ENCODE measurements at places on chromosomes 11 and 22.

DNA sequence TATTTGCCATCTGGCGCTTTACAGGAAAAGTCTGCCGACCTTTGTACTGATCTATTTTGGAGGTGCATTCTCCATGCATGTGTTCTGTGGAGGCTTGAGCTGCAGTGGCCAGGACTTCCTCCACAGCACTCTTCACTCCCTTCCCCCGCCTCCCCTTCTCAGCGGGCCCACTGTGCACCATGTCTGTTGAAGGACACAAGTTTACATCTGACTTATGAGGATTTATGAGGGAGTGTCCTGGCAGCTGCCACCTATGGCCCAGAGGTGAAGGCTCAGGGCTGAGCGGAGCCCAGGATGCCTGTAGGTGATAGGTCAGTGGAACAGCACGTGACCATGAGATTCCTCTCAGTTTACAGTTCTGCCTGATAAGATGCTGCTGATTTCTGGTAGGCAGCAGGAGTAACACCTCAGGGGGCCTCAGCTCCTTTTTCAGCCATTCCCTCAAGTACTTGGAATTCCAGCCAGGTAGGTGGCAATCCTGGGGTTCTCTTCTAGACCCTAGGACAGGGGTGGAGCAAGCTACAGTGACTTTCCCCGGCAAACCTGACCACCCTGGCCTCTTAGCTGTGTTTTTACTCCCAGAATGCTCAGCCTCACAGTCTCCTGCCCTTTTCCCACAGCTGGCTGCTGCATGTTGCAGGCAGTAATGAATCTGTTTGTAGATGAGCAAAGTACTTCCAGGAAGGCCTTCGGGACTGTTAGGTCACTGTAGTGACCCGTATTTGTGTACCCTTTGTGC lies 59.9 kb downstream of the PPFIBP2 start:
- DNase-seq = no peak

DNA sequence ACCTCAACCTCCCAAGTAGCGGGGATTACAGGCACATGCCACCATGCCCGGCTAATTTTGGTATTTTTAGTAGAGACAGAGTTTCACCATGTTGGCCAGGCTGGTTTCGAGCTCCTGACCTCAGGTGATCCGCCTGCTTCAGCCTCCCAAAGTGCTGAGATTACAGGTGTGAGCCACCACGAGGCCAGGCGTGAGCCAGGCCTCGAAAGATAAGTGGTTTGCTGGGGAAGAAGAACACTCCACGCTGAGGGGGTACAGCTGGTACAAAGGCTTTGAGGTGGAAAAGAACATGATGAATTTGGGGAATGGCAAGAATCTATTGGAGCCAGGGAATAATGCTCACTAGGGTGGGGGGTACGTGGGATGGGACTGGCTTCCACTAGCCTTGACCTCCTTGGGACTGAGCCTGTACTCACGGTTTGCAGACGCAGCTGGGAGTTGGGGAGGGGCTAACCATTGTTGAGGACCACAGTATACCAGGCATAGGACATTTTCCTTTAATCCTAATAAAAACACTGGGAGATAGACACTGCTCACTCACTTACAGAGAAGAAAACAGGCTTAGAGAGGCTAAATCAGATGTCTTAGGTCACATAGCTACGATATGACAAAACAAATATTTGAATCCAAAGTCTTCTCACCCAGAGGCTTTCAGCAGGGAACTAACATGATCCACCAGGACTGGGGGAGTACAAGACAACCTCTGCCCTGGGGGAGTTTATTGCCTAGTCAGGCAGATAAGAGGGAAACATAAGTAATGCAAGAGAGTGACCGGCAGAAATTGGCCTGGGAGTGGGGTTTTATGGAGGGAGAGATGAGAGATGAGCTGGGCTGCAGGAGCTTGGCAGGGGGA lies 4.9 kb downstream of the SLCO2B1 start:
- DNase-seq = no peak

DNA sequence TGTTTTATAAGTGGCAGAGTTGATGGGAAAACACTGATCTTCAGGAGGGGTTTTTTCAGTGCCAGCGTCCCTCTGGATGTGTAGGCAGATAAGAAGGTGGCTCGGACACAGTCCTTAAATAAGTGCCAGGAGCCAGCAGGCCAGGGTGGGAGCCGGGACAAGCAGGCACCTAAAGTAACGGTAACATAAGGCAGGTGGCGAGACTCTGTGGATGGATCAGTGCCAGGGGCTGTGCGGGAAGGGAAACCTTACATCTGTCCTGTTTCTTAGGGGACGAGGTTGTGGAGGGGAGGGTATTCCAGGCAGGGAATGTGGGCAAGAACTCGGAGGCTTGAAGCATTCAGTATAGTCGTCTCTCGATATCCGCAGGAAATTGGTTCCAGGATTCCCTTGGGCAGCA lies 15.9 kb downstream of the BCR start:
- DNase-seq = no peak

- no peak for DNase-seq
These were observed 560.1 kb upstream of the FAT3 start for GRCh38 chr11:91664521-91664920.

DNA sequence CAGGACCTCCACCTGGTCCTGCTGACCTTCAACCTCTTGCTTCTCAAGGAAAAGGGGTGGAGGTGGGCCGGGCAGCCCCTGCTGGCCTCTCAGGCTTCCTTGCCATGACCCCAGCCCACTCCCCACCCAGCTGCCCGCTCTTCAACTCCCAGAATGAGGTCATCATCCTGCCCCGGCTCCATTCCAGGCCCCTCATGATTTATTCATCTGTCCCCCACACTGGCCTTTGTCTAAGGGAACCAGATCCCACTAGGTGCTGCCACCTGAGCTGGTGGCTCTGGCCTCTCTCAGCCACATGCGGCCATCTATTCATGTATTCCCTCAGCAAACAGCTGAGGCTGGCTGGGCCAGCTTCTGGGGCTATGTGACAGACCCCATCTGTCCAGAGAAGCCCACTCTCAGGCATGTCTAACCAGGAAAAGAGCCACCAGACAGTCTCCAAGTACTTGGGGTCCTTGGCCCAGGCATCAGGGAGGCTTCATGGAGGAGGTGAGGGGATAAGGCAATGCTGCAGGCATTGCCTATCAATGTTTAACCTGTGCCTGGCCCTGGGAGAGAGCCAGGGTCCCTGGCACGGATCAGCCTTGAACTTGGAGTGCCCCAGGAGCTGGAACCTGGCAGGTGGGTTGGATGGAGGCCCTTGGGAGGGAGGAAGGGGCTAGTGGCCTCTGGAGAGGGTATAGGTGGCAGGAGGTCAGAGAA lies 2.2 kb upstream of the CABP2 start:
- peak; percentile 47 for DNase-seq

DNA sequence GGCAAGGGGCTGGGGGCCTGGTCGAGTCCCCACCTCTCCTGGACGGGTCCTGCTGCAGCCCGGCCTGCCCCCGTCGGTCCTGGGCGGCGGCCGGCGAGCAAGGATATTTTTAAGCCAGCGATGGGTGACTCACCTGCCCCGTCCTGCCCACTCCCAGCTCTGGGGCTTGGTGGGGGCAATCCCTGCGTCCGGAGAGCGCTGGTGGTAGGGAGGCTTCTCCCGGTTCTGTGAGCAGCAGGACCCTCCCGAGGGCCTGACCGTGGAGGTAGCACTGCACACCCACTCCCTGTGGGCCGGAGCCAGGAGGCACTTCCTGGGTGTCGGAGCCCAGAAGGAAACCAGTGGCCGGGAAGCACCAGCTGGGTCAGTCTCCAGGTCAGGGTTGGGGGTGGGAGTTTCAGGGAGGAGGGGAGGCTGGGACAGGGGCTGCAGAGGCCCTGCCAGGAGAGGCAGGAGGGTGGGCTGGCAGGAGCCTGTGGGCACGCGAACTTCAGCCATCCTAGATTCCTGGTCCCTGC lies 467 bp downstream of the EPS8L2 start:
- DNase-seq = no peak

GRCh38 chr11:134822897-134823296 lies 410.9 kb upstream of the B3GAT1 start:
- DNase-seq = no peak

DNA sequence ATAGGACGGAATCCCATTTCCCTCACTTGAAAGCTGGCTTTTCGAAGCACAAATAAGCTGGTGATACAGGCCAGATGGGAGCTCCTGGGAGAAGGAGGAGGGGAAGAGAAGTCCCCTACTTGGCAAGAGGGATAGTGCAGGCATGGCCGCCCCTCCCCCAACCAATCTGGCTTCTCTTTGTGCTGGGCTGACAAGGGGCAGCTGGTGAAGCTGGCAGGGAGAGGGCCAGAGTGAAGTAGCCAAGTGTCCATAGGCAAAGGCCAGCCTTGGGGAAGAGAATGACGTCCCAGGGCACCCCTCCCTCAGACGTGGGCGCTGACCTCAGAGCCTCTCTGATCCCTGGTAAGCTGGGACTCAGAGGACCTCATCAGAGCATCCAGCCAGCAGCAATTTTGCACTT lies 78.7 kb upstream of the GRAMD1B start:
- peak; percentile 32 for DNase-seq

GRCh38 chr22:39098576-39098975 lies 1.5 kb downstream of the APOBEC3H start:
- DNase-seq = no peak

DNA sequence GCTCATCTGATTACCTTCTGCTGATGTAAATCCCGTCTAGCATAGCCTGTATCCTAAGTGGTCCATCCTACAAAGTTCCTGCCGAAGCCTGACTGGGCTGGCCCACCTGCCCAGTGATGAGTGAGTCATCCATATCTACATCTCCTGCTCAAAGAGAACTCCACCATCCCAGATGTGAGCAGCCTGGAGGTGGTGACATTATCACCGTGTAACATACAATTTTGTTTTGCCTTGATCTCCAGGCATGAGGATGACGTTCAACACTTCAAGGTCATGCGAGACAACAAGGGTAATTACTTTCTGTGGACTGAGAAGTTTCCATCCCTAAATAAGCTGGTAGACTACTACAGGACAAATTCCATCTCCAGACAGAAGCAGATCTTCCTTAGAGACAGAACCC lies 5.6 kb downstream of the TMA7B start:
- no peak for DNase-seq

- no peak for DNase-seq
These were observed 143.1 kb upstream of the CARD18 start for GRCh38 chr11:105282658-105283057.

GRCh38 chr11:94184362-94184761 lies 55.7 kb downstream of the PANX1 start:
- peak; percentile 7 for DNase-seq

DNA sequence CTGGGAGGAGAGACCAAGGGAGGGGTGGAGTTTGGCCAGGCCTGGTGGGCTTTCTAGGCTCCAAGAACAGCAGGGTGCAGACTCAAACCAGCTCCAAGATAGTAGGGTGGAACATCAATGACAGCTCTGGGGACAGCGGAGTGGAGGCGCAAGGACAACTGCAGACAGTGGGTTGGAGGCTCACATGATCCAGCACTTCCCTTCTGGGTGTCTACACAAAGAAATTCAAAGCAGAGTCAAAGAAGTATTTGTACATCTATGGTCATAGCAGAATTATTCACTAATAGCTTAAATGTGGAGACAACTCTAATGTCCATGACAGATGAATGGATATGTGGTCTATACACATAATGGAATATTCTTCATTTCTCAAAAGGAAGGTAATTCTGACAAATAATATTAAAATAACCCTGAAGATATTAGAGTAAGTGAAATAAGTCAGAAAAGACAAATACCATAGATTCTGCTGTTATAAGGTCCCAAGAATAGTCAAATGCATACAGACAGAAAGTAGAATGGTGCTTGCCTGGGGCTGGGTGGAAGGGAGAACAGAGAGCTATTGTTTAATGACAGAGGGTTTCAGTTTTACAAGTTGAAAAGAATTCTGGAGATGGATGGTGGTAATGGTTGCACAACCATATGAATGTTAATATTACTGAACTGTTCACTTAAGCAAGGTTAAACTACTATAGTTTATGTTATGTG lies 5.5 kb upstream of the GAB4 start:
- no peak for DNase-seq

DNA sequence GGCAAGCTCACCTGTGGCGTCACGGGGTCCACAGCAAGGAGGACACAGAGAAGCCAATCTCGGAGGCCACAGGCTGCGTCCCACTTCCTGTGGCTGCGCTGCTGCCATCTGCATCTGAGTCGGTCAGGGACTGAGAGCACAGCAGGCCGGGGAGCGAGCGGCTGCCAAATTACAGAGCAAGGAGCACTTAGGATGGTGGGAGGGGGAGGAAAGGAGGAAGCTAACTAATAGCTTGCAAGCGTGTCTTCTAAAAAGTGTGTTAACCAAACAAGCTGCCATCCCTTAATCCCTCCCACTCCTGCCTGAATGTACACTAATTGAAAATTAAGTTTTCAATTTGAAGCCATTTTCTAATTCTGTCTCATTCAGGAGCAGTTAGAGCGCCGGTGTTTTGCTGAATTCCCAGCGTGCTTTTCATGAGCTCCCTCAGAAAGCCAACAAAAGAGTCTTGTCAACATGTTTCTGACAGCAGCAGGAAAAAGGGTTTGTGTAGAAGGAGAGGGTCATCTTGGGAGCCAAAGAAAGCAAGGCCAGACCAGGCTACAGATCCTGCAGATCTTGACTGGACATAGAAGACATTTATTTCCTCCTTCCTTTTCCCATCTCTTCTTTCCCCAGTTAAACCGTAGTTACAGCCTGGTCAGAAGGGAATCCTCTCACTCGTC lies 42.4 kb upstream of the API5 start:
- no peak for DNase-seq

- no peak for DNase-seq
These were observed 14.9 kb upstream of the FXYD2 start for GRCh38 chr11:117839380-117839881.

- no peak for DNase-seq
These were observed 14.8 kb downstream of the CDC42BPG start for GRCh38 chr11:64829536-64830251.

GRCh38 chr11:69210310-69211035 lies 54.7 kb downstream of the SMIM38 start:
- DNase-seq = no peak

GRCh38 chr11:77144857-77145428 lies 16.9 kb downstream of the MYO7A start:
- DNase-seq = no peak

DNA sequence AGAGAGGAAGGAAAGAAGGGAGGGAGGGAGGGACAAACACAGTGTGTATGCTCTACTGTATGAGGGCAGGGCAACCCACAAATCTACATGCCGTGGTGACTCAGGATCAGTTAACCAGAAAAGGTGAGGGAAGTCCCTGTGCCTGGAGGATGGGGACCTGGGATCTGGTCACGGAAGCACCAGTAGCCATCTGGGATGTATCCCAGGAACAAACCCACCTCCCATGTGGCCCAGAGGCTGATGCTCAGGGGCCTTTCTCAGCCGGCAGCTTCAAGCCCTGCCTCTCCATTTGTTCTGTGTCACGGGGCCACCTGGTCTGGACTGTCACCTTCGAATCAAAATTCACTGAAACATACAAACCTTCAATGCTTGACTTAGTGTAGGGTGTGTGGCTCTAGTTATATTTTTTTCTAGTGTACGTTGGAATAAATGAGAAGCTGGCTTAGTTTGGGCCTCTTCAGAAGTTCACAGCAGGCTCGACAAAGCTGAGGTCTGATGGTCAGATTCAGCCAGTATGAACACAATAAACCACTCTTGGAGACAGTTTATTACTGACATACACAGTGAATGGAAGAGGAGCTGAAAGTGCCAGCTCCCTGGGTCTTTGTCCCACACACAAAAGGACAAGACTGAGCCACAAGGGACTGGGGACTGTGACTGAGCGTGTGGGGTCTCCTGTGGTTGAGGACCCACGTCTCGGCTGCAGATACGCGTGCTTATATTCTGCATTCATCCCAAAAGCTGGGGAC lies 23.5 kb upstream of the RTL6 start:
- DNase-seq = no peak

- DNase-seq = no peak
These were observed 479.8 kb downstream of the OPCML start for GRCh38 chr11:133052537-133052936.

All from left kidney (tissue), 8 donors.